A549 treated with RU486 at 1 μM for 4 hours (cell line): ENCODE measurements at places on chromosomes 1 and 21. TPM values are rescaled to one million over a fixed set of nuclear protein-coding genes. Genes with fewer than 3 reads are reported as not detected.

CELA2A gene
- total RNA-seq = 0.17 TPM in 1 of 5 replicates, not detected in the others

KPRP gene
- total RNA-seq = not detected in 5 replicates

ERICH3 gene
- total RNA-seq = not detected in 5 replicates

KLHDC9 gene
- total RNA-seq = 1.2 to 2.4 TPM (median 1.6 TPM) in 5 replicates

SERTAD4 gene
- total RNA-seq = 0.63 to 1.5 TPM (median 0.89 TPM) in 5 replicates

SGIP1 gene
- not detected in 5 replicates for total RNA-seq

PRR9 gene
- total RNA-seq = not detected in 5 replicates

FCRL2 gene
- total RNA-seq = not detected in 5 replicates

FMO3 gene
- total RNA-seq = not detected in 5 replicates

ANKRD35 gene
- total RNA-seq = not detected in 5 replicates

CYP4Z1 gene
- not detected in 5 replicates for total RNA-seq

RAD54L gene
- 9.8 to 12.3 TPM (median 11.6 TPM) in 5 replicates for total RNA-seq

FMN2 gene
- 2.8 to 6.2 TPM (median 5.5 TPM) in 5 replicates for total RNA-seq

CLDN14 gene
- total RNA-seq = 0.10 to 0.21 TPM (median 0.21 TPM) in 3 of 5 replicates, not detected in the others

SYPL2 gene
- total RNA-seq = 0.06 to 0.13 TPM (median 0.10 TPM) in 4 of 5 replicates, not detected in the other

ERVH48-1 gene
- total RNA-seq = not detected in 5 replicates

STUM gene
- not detected in 5 replicates for total RNA-seq

CRYAA gene
- not detected in 5 replicates for total RNA-seq

KRTAP13-3 gene
- not detected in 5 replicates for total RNA-seq

IQGAP3 gene
- 11.6 to 18.6 TPM (median 15.8 TPM) in 5 replicates for total RNA-seq

PLPPR4 gene
- total RNA-seq = 0.02 TPM in 1 of 5 replicates, not detected in the others

C1orf53 gene
- total RNA-seq = 5.6 to 8.3 TPM (median 7.4 TPM) in 5 replicates

B3GALT2 gene
- total RNA-seq = not detected in 5 replicates

C1QA gene
- total RNA-seq = not detected in 5 replicates

LAMTOR2 gene
- total RNA-seq = 155 to 174 TPM (median 157 TPM) in 5 replicates

COQ8A gene
- total RNA-seq = 15.9 to 22.6 TPM (median 21.3 TPM) in 5 replicates

TCHHL1 gene
- not detected in 5 replicates for total RNA-seq

NMNAT2 gene
- 0.54 to 1.0 TPM (median 0.71 TPM) in 5 replicates for total RNA-seq

TENT5C gene
- 0.06 to 0.07 TPM (median 0.06 TPM) in 4 of 5 replicates, not detected in the other for total RNA-seq

METTL18 gene
- 3.6 to 8.2 TPM (median 6.4 TPM) in 5 replicates for total RNA-seq

FAM72A gene
- total RNA-seq = 8.1 to 12.6 TPM (median 11.7 TPM) in 5 replicates

FCRLA gene
- total RNA-seq = not detected in 5 replicates

RXFP4 gene
- total RNA-seq = not detected in 5 replicates

FTCD gene
- not detected in 5 replicates for total RNA-seq

ITLN2 gene
- total RNA-seq = 0.22 to 0.33 TPM in 2 of 5 replicates, not detected in the others
